ENCODE measurements at places on chromosomes 5 and 9.

DNA sequence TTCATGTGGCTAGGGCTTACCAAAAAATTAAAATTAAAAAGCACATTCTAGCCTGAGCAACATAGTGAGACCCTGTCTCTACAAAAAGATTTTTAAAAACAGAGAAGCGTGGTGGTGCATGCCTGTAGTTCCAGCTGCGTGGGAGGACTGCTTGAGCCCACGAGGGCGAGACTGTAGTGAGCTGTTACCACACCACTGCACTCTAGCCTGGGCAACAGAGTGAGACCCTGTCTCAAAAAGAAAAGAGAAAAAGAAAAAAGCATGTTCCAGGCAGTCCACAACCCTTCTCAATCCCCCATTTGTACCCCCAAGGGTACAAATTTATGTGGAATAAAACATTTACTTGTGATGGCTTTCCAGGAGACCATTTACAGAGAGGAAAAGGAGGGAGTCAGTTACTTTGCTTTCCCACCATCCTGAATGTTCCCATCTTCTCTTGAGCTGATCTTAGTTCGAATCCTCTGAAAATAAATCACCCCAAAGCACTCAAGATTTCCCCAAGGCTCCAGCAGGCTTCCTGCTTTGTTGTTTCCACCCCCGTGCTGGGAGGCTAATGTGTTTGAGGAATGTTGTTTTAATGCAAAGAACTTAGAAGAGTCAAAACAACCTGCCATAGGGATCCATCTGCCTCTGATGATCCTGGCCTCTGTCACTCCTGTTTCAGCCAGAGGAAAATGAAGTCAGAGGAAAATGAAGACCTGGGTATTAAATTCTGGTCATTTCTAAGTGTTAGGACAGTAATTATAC, 384.7 kb downstream of the BNC2 start:
- no peak for DNase-seq

GRCh38 chr9:10586407-10586806, 26.4 kb downstream of the PTPRD start:
- no peak for DNase-seq

DNA sequence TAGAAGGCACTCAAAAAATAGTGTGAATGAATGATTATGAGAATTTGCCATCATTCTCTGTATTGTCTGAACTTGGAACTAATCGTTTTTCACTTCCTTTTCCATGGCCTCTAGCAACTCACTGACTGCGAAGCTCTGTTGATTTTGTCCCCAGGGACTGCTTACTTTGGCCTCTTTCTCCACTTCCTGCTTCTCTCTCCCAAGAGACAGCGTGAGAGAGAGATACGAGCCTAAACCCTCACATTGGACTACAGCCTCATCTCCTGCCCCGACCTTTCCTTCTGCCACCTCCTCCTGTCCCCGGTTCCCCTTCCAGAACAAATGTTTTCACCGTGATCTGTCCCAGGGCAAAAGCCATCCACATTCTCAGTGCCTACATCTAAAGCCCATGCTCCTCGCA, 300.8 kb upstream of the PANK3 start:
- no peak for DNase-seq

GRCh38 chr5:131615957-131616356, 19.1 kb downstream of the RAPGEF6 start:
- DNase-seq, result no peak

- no peak for DNase-seq
These were observed 30.8 kb downstream of the TAS2R1 start for GRCh38 chr5:9599391-9599790.

DNA sequence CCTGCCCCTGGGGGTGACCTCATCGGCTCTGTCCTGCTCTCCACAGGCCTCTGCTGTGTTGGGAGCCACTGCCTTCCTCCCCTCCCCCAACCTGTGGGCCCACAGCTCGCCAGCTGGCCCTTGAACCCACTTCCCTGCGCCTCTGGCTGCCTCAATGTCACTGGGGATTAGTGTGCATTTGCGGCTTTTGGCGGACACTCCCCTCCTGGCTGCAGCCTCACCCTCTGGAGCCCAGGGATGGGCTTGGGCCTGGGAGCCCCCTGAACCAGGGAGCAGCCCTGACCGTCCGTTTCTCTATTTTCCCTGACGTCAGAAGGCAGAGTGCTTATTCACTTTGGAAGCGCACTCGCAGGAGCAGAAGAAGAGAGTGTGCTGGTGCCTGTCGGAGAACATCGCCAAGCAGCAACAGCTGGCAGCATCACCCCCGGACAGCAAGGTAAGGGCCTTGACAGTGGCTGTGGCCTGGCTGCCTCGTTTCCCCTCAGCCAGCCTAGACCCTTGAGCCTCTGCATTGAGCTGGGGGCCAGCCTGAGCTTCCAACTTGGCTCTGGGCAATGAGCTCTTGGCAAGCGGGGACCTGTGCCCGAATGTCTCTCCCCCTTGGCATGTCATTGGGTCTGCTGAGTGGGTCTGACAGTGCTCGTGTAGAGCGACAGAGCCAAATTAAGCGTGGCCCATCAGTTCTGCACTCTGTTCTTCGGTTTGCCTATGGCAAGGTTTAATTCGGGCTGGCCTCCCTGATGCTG, 73.1 kb downstream of the RGS3 start:
- DNase-seq, result no peak

DNA sequence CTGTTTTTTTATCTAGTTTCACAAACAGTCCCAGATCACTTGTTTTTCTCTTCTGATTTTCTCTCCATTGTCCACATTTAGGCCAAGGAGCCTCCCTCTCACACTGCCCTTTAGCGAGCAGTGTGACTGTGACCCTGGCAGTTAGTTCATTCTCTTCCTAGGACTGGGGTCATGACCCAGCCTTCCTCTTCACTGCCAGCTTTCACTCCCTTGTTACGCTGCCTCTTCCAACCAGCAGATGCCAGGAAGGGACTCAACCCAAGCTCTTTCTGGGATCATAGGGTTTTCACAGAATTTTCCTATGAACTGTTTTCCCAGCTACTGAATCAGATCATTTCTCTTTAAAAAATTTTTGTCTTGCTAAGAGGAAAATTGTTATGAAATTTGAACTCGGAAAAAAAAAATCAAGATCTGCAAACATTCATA, 70.9 kb downstream of the LMNB1 start:
- DNase-seq, result no peak

GRCh38 chr5:103178167-103178566, 58.1 kb downstream of the PPIP5K2 start:
- DNase-seq, result no peak

All from stimulated activated CD8-positive, alpha-beta memory T cell treated with anti-CD3 and anti-CD28 coated beads, Interleukin-2, amount 100 ng/mL, for 1 hour (primary cell).